Upper lobe of right lung (tissue), 1 donor: ENCODE measurements at places on chromosomes 5 and 9.
A peak's percentile ranks its signal among the peaks of the same experiment; 100 is the strongest.

GRCh38 chr9:75658301-75658905, 232.1 kb upstream of the PCSK5 start:
- H3K27me3 ChIP-seq = no peaks in the 10 kb centered on the region
- no peak overlapping the region for H3K4me3 ChIP-seq
- no peak overlapping the region for H3K27ac ChIP-seq
- no peaks in the 10 kb centered on the region for H3K36me3 ChIP-seq

DNA sequence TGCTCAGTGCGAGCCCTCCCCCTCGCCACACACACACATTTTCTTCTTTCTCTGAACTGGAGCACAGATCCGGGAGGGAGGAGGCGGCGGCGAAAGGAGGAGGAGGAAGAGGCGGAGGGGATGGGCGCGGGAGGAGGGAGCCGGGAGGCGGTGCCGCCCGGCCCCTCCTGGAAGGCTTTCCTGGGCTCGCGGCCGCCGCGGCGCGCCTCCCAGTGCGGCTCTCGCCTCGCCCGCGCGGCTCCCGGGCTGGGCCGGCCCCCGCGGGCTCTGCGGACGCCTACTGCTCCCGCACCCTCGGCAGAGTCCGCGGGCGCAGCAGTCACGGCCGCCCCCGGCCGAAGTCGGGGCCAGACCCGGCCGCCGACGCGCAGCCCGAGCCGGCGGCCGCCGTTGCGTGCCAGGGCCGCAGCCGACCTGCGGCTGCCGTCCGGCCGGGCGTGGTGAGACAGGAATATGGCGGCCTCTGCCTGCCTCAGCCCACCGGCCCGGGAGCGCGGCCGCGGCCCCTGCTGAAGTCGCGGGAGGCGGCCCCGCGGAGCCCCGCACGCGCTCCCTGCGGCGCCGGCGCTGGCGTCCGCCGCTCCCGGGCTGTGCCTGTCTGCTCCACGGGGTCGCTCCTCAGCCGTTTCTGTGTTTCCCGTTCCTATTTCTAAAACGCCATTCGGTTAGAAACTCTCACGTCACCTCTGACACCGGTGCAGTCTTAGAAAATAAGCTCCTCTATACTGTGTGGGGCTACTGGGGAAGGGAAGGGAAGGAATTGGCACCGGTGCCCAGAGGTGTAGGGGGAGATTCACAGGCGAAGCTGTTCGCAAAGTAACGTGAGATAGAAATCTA, 500 bp upstream of the GNAQ start:
- H3K27ac ChIP-seq = peak overlapping the region; percentile 94
- H3K36me3 ChIP-seq = no peaks in the 10 kb centered on the region
- peaks cover 31% of the 10 kb centered on the region for H3K4me1 ChIP-seq
- DNase-seq = peak; percentile 97
- H3K4me3 ChIP-seq = peak overlapping the region; percentile 63

DNA sequence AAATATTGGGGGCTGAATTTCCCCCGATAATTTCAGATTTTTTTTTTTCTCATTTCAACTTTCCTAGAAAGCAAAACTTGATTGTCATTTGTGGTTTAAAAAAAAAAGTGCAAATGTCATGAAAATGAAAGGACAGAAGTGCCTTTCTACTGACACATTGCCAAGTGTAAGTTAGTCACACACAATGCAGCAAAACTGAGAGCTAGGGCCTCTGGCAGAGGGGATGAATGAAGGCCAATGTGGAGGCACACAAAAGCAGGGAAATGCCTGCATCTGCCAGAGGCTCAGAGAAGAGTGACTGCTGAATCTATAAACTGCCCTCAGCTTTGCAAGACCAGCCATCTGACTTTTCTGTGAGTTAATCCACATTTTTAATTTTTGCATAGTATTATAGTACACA, 6.8 kb upstream of the IFNA5 start:
- H3K4me1 ChIP-seq = no peaks in the 10 kb centered on the region
- no peak for DNase-seq
- no peaks in the 10 kb centered on the region for H3K36me3 ChIP-seq
- no peak overlapping the region for H3K27ac ChIP-seq
- no peak overlapping the region for H3K4me3 ChIP-seq

GRCh38 chr9:121187636-121188305, 13.9 kb downstream of the RAB14 start:
- no peak overlapping the region for H3K27ac ChIP-seq
- H3K27me3 ChIP-seq = no peaks in the 10 kb centered on the region

GRCh38 chr9:31334837-31335528, 1049.5 kb upstream of the ACO1 start:
- no peaks in the 10 kb centered on the region for H3K36me3 ChIP-seq
- peak overlapping the region; percentile 71 for H3K27ac ChIP-seq
- H3K4me3 ChIP-seq = no peak overlapping the region
- DNase-seq = no peak
- no peaks in the 10 kb centered on the region for H3K27me3 ChIP-seq

- DNase-seq = no peak
- no peaks in the 10 kb centered on the region for H3K27me3 ChIP-seq
- H3K4me1 ChIP-seq = peaks cover 6% of the 10 kb centered on the region
- no peak overlapping the region for H3K4me3 ChIP-seq
- H3K36me3 ChIP-seq = no peaks in the 10 kb centered on the region
Observed at GRCh38 chr9:19488721-19489120, 79.9 kb downstream of the ACER2 start.

DNA sequence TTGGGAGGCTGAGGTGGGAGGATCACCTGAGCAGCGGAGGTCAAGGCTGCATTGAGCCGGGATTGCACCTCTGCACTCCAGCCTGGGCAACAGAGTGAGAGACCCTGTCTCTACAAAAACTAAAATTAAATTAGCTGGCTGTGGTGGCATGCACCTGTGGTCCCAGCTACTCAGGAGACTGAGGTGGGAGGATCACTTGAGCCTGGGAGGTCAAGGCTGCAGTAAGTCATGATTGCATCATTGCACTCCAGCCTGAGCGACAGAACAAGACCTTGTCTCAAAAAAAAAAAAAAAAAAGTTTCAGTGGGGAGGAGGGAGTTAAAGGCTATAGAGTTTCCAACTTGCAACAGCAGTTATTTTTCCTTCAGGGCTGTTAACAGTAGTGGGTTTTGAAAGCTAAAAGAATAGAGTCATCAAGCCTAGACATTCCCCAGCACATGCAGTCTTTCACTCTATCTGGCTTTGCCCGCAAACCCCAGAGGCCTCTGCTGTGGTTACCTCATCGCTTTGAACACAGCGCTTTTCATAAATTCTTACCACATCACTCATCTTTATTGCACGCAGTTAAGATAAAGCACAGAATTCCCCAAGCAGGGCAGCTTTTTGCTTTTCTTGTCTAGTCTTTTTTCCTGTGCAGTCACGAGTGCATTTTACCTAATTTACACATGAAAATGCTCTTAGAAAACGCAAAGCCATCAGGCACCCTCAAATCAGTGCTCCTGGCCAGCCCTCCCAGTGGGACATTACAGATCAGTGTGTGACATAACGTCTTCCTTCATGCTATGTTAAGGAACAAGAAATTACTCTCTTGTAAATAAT, 8.7 kb upstream of the SLC2A8 start:
- no peaks in the 10 kb centered on the region for H3K36me3 ChIP-seq
- H3K27ac ChIP-seq = no peak overlapping the region
- peak; percentile 54 for DNase-seq

DNA sequence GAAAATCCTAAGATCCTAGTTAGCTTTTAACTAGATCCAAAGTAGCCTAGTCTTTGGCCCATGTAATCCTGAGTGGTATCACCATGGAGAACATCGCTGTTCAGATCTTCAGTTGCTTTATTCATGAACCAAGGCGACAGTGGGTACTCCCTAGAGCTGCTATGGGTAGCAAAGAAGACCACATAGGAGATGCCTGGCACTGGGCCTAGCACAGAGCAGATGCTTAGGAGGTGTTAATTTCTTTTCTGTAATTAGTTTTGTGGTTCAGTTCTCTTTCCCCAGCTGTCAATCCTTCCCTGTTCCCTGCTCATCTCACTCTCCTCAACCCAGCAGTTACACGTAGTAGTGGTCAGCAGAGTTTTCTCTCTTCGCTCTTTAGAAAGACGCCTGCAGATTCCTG, 9.3 kb downstream of the CAST start:
- H3K36me3 ChIP-seq = peaks cover 7% of the 10 kb centered on the region
- H3K4me3 ChIP-seq = no peak overlapping the region
- H3K27ac ChIP-seq = no peak overlapping the region
- H3K27me3 ChIP-seq = no peaks in the 10 kb centered on the region

DNA sequence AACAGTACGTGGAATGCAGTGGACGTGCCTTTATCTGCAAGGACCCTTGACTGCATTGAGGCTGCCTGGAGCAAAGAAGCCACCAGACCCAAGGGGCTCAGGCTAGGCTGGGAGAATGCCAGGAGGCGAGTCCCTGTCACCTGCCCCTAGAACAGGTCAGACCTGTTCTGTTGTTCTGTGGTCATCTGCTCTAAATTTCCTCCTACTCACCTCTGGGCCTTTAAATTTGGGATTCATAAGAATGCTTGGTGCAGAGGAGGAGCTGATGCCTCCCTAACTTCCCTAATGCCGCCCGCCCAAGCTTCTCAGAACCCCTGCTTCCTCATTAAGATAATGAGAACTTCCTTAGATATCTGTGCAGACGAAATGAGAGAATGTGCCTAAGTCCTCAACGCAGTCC, 32.0 kb downstream of the DAPK1 start:
- H3K4me1 ChIP-seq = peaks cover 19% of the 10 kb centered on the region
- H3K27me3 ChIP-seq = no peaks in the 10 kb centered on the region
- H3K4me3 ChIP-seq = no peak overlapping the region
- H3K27ac ChIP-seq = peak overlapping the region; percentile 33
- no peak for DNase-seq
- no peaks in the 10 kb centered on the region for H3K36me3 ChIP-seq

DNA sequence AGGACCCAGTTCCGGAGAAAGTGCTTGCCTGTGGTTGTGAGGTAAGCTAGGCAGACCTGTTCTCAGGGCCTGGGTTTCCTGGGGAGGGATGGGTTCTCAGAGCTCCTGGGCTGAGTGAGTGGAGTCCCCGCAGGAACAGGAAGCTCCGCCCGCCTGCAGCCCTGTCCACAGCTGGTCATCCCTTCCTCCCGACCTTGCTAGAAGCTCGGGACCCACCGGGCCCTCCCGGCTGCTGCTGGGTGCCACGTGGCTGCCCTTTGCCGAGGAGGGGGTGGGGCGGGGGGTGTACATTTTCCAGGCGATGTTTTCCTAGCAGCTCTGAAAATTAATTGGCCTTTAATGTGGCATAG, 198.1 kb downstream of the C9orf50 start:
- H3K27me3 ChIP-seq = no peaks in the 10 kb centered on the region
- no peaks in the 10 kb centered on the region for H3K36me3 ChIP-seq
- peaks cover 8% of the 10 kb centered on the region for H3K4me1 ChIP-seq
- H3K4me3 ChIP-seq = no peak overlapping the region
- DNase-seq = no peak

- H3K4me1 ChIP-seq = peaks cover 51% of the 10 kb centered on the region
- H3K4me3 ChIP-seq = peak overlapping the region; percentile 89
- DNase-seq = peak; percentile 88
- H3K36me3 ChIP-seq = peaks cover 5% of the 10 kb centered on the region
Observed at GRCh38 chr9:70411930-70412831, 2.3 kb downstream of the KLF9 start.

DNA sequence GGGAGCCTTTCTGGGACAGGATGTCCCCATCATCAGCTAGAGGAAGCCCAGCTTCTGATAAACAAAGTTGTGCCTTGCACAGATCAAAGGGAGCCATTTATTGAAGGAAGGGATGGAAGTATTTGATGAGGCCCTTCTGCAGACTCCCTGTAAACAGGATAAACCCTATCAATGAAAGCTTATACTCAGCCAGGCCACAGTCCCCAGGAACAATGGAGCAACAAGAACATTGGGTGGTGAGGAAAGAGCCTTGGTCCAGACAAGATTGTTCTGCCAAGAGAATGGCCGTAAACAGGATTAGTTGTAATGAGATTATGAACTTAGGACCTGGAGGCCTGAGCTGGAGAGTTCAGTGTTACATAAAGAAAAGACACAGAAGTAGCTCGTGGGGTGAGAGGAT, 40.5 kb upstream of the LIFR start:
- H3K4me3 ChIP-seq = no peak overlapping the region
- H3K27me3 ChIP-seq = no peaks in the 10 kb centered on the region
- H3K27ac ChIP-seq = no peak overlapping the region
- H3K4me1 ChIP-seq = peaks cover 11% of the 10 kb centered on the region

GRCh38 chr9:69265891-69266290, 59.1 kb upstream of the ENTREP1 start:
- no peaks in the 10 kb centered on the region for H3K27me3 ChIP-seq
- no peak overlapping the region for H3K27ac ChIP-seq
- no peaks in the 10 kb centered on the region for H3K36me3 ChIP-seq

- peak overlapping the region; percentile 39 for H3K27ac ChIP-seq
- no peak for DNase-seq
- no peaks in the 10 kb centered on the region for H3K27me3 ChIP-seq
- H3K4me1 ChIP-seq = no peaks in the 10 kb centered on the region
- H3K4me3 ChIP-seq = no peak overlapping the region
Observed at GRCh38 chr5:158995694-158996173, 104.0 kb downstream of the EBF1 start.

- no peak overlapping the region for H3K27ac ChIP-seq
- no peak overlapping the region for H3K4me3 ChIP-seq
- H3K27me3 ChIP-seq = no peaks in the 10 kb centered on the region
- H3K36me3 ChIP-seq = no peaks in the 10 kb centered on the region
Observed at GRCh38 chr5:157529002-157529401, 46.6 kb downstream of the ADAM19 start.

DNA sequence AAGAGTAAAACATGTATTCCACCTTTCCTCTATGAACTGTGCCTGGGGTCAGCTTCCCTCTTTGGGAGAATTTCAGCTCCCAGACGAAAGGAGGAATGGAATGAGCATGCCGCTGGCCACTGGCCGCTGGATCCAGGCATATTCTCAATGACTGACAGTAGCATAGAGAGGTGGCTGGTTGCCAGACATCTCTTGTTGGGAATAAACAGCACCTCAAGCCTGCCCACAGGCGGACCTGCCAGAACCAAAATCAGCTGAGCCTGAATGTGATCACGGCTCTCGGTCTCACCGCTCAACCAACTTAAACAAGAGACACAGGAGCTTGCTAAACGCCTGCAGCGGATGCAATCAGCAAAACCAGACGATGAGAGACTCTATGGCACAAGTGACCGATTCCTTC, 20.6 kb downstream of the TBC1D9B start:
- H3K27me3 ChIP-seq = no peaks in the 10 kb centered on the region
- no peak for DNase-seq
- no peaks in the 10 kb centered on the region for H3K4me1 ChIP-seq
- H3K4me3 ChIP-seq = no peak overlapping the region
- peaks cover 76% of the 10 kb centered on the region for H3K36me3 ChIP-seq

DNA sequence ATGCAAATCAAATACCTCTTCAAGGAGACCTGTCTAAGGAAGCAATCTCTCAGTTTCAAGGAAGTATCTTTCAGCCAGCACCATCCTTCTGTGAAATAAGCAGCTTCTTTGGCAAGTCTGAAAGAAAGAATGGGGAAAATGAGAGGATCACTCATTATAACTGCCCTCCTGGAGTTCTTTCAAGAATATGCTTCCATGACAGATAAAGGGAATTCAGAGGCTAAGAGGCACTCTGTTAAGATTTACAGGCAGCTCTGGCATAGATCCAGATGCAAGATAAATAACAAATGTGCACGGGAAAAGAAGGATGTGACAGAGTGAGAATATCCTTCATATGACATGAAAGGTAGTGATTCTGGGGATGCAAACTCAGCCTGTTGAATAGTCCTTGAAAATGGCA, 348.2 kb upstream of the CCNG1 start:
- no peak for DNase-seq
- H3K27me3 ChIP-seq = no peaks in the 10 kb centered on the region
- H3K4me3 ChIP-seq = no peak overlapping the region
- no peaks in the 10 kb centered on the region for H3K4me1 ChIP-seq
